ENCODE measurements at places on chromosomes 1 and 21.

- no peak for DNase-seq
Observed at GRCh38 chr1:209086486-209087192, 496.9 kb upstream of the CAMK1G start.

DNA sequence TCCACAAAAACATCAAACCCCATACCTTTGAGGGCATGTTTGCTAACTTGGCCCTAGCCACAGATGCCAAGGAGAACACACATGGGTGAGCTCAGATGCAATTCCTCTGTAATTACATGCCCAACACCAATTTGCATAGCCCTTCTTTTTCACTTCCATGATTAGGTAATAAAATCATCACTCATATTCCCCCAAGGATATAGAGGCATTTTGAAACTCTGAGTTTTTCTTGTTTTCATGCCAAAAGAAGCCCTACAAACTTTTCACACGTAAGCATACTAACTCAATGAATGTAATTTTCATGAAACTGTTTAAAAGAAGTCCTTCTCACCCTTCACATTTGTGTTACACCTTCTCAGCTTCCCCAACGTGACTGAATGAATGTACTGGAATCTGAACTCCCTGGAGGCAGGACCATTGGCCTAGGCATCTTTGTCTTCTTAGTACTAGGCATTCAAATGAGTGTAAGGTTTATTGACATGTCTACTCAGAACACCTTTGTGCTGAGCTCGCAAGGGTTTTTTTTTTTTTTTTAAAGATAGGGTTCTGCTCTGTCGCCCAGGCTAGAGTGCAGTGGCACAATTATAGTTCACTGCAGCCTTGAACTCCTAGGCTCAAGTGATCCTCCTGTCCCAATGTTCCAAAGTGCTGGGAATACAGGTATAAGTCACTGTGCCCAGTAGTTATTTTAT is 31.0 kb downstream of the FBXO42 start:
- DNase-seq, result no peak

DNA sequence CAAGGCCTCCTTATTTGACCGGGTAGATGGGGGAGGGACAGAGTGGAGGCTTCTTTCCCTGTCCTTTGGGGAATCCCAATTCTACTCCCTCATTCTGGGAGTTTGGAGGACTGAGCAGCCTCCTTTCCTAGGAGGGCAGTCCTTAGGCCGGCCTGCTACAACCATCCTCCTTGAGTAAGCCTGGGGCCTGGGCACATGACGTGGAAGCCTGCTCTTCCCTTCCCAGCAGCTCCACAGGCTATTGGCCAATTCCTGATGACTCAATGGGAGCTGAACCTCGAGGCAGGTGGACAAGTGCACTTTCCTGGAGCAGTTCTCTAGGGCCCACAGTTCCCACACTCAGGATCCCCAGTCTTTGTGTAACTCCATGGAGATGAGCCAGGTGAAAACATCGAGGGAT is 3.1 kb downstream of the KCNA10 start:
- DNase-seq, result no peak

DNA sequence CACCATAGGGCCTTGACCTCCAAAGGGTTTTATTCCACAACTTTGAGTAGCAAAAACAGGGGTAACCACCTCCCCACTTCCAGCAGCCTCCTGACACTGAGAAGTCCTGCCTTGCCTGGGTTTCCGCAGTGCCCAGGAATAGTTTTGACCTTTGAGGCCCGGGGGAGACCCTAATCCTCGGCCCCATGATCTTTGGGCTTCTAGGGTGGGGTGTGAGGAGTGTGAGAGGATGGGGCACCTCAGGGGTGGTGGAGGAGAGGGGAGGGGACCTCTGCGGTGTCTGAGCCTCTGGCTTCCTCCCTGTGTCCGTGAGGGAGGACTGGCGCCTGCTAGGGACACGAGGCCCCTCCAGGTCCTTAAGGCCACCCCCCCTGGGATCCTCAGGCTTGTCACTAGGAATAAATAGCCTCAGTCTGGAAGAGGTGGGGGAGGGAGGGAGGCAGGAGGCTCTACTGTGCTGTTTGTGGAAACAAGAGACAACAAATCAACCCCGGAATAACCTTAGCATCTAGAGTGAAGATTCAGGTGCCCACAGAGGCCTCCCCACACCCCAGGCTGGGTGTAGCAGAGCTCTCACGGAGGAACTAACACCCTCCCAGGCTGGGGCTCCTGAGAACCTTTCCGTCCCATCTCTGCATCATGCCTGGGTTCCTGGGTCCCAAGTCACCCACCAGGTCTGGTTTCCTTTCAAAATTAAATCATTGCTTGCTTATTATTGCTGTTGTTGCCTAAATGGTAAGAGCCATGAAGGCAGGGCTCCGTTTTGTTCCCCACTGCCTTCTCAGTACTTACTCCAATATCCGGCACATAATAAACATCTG is 904 bp upstream of the FHL3 start:
- no peak for DNase-seq

- DNase-seq, result no peak
Observed at GRCh38 chr1:6753320-6754140, 31.7 kb upstream of the CAMTA1 start.

DNA sequence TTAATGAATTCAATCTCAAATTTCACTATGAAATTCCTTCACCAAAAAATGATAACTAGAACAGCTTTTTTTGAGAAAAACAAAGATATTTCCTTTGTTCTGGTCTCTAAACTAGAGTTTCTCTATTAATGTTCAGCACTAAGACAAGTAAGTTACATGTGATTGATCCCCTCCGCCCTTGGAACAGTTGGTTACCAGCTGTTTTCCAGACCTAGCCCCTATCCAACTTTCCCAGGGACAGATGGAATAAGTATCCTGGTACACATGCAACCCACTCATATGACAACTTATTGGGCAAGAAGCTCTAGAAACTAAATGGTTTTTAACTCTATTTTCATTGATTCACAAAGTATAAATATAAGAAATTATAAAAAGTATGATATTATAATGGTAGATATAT is 140.4 kb downstream of the COP1 start:
- DNase-seq, result no peak

- no peak for DNase-seq
Observed at GRCh38 chr1:216528816-216529215, 105.6 kb upstream of the USH2A start.

DNA sequence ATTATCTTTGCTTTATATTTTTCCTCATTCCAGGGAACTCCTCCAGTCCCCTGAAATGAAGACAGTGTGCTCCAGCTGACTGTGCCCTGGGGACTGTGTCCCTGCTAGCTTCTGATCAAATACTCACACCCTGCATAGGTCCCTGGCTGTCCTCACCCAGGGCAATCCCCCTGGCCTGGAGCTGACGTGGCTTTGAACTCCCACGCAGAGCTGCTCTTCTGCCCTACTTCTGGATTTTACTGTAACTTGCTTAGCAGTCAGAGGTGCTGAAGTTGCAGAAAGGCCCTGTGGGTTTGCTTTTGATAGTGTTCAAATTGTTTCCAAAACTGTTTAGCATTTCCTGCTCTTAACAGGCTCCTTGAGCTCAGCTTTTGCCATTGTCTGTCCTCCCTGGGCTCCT is 186.5 kb downstream of the FASLG start:
- no peak for DNase-seq

DNA sequence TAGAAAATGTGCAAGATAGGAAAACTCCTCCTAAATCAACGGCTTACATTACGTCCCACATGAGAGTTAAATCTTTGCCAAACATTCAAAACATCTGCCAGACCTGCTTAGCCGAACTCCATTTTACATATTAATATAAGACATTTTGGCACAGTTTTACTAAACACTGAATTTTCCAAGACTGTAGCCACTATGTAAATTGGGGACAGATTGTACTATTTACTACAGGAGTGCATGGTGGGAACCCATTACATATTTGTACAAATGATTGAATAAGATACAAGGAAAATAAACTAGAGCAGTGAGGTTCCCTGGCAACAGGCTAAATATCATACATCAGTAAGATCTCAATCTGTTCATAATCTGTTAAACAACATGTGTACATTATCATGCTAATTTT is 1234.4 kb downstream of the KCNT2 start:
- no peak for DNase-seq

DNA sequence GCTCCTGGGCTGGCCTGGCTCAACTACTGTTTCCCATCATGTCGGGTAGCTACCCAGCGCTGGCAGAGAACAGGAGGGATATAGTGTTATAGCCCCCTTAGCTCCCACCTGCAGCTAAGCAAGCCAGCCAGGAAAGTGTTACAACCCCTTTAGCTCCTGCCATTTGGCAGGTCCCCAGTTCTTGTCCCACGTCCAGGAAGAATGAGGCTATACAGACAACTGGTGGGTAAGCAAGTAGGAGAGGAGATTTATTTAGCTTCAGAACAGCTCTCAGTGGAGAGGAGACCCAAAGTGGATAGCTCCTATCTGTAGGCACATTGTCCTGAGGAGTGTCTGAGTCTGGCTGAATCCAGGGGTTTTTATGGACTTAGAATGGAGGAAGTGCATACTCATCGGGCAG is 741.1 kb upstream of the B3GALT2 start:
- DNase-seq, result no peak

GRCh38 chr21:15617964-15618363 is 111.8 kb upstream of the USP25 start:
- no peak for DNase-seq

DNA sequence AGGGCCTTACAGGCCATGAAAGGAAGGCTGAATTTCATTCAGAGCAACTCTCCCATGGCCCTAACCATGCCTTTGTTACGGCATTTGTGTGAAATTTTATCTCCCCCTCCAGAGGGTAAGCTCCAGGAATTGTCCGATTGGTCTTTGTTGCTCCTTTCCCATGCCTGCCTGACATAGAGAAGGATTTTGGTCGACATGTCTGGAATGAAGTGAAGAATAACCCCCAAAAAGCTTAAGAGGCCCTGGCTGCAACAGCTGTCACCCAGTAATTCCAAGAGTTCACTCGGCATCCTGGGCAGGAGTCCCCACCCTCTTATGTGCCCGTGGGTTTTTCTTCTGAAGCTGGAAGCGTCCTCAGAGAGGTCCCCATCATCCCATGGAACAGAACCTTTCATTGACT is 20.6 kb downstream of the CDA start:
- DNase-seq, result no peak

DNA sequence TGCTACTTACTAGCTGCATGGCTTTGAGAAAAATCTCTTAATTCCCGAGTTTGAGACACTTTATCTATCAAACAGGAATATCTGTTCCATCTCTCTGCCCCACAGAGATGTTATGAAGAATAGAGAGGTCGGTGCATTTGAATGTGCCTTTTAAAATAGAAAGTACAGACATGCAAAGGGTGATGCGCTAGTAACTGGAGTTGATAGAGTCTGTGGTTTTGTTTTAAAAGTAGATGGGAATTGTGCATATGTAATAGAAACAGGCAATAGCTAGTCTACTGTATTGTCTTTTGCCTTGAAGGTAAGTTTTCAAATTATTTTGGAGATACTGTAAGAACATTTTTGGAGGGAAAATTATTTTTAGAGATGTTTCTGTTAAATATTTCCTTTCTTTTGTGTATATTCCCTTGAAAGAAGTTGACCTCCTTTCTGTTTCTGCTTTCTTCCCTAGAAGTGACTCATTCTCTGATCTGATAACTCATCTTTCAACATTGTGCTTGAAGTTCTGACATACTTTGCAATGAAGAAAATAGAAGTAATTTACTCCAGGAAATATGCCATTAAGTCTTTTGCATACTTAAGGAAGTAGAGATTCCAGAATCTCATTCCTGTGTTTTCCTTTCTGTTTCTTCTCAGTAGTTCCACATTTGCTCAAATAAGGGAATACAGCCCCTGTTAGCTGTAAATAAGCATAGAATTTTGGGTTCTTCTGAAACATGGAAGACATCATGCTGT is 151.6 kb downstream of the SDCCAG8 start:
- no peak for DNase-seq

- DNase-seq, result no peak
Observed at GRCh38 chr1:65791801-65792668, 660 bp upstream of the PDE4B start.

DNA sequence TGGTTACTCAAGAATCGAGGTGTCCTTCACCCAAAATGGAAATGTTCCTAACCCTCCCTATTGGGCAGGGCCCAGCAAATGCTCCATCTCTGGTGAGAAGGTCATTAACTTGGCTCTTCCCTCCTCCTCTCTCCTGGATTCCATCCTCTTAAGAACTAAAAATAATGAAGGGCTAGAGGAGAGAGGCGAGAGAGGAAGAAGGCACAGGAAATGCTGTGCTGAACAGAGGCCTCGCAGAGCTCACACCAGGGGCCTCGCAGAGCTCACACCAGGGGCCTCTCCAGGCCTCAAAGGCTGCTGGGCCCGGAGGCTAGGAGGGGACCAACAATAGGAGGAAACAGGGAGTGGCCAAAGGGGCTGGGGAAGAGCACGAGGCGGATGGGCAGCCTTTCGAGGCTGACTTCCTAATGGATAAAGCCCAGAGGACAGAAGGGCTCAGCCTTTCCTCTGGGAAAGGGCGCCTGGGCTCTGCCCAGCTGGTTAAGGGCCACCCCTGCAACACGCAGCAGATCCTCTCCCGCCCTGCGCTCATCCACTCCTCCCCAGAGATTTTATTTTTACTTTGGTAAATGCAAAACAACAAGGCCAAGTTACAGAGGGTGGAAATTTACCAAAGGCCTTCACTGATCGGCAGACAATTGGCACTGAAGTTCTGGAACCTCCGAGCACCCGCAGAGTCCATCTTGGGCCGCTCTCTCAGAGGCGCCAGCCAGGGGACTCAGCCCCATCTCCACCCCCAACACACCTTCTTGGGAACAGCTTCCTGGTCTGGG is 78.5 kb downstream of the ITPKB start:
- no peak for DNase-seq

- DNase-seq, result no peak
Observed at GRCh38 chr1:172393354-172393753, 27.1 kb upstream of the C1orf105 start.

- no peak for DNase-seq
Observed at GRCh38 chr1:28199328-28200233, 23.1 kb upstream of the PTAFR start.

Data from vagina (tissue), 2 donors.